Natural killer cell (primary cell): ENCODE measurements at places on chromosomes 7 and 10.

GRCh38 chr10:123651421-123652047, 14.6 kb upstream of the GPR26 start:
- H3K4me1 ChIP-seq = no peaks in the 10 kb centered on the region
- H3K27me3 ChIP-seq = no peaks in the 10 kb centered on the region
- H3K36me3 ChIP-seq = no peaks in the 10 kb centered on the region
- H3K4me3 ChIP-seq = no peak overlapping the region
- DNase-seq = no peak

DNA sequence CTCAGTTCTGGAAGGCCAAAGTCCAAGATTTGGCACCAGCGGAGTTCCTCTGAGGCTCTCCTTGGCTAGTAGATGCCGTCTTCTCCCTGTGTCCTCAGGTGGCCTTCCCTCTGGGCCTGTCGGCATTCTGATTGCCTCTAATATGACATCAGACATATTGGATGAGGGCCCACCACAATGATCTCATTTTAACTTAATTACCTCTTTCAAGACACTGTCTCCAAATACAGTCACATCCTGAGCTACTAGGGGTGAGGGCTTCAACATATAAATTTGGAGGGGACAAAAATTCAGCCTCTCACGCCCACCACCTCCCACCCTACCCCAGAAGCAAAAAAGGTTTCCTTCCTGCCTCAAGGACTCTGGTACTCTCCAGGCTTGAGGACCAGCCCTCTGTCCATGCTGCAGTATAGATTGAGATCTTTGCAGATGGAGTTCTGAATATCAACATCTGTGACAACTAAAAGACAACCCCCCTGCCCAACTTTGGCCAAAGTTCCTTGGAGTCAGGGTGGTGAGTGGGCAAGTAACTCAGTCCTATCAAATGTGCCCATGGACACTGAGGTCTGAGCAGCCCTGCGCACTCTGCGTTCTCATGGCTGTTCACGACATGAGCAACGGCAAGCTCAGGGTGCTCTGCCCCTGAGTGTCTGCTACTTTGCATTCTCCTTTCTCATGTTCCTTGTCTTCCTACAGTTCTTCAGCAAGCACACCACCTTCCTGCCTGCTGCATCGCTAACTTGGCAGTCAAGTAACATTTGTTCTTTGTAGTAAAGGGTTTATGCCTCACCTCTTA, 11.5 kb downstream of the TMEM176B start:
- no peak for DNase-seq
- peaks cover 6% of the 10 kb centered on the region for H3K4me1 ChIP-seq
- H3K27ac ChIP-seq = no peak overlapping the region
- no peaks in the 10 kb centered on the region for H3K36me3 ChIP-seq

DNA sequence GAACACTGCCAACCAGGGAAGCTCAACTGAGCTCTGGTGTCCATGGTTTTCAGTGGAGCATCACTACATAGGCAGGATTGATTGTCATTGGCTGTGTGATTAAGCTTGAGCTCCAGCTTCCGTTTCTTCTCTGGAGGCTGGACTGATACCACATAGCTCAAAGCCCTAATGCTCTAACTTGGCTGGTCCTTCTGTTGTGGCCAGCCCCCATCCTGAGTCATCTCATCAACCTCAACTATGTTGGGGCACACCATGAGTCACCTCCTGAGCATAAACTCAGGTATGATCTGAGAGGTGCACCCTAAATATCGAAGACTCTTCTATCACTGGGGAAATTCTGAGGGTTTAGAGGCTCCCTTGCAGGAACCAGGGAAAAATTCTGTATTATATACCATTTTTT, 114.5 kb upstream of the INHBA start:
- H3K27ac ChIP-seq = no peak overlapping the region
- H3K4me1 ChIP-seq = peaks cover 19% of the 10 kb centered on the region
- no peaks in the 10 kb centered on the region for H3K36me3 ChIP-seq
- DNase-seq = no peak

GRCh38 chr10:103395754-103396066, 565 bp downstream of the ATP5MK start:
- H3K4me1 ChIP-seq = peaks cover 20% of the 10 kb centered on the region
- H3K27ac ChIP-seq = peak overlapping the region; percentile 50
- no peak for DNase-seq
- no peaks in the 10 kb centered on the region for H3K27me3 ChIP-seq
